ENCODE measurements at places on chromosomes 6 and 20.
A peak's percentile ranks its signal among the peaks of the same experiment; 100 is the strongest.

GRCh38 chr6:36280467-36280866, 10.6 kb downstream of the PNPLA1 start:
- DNase-seq = no peak

GRCh38 chr6:72267470-72267869, 354.4 kb upstream of the KCNQ5 start:
- DNase-seq = no peak

- no peak for DNase-seq
Observed at GRCh38 chr6:17478223-17478907, 85.0 kb downstream of the CAP2 start.

- DNase-seq = no peak
Observed at GRCh38 chr20:50130995-50131394, 18.0 kb upstream of the UBE2V1 start.

- DNase-seq = no peak
Observed at GRCh38 chr20:35886537-35886936, 67.8 kb downstream of the SCAND1 start.

- no peak for DNase-seq
Observed at GRCh38 chr20:44435630-44436335, 39.9 kb upstream of the TTPAL start.

GRCh38 chr20:47055699-47056369, 161.2 kb downstream of the EYA2 start:
- no peak for DNase-seq

- DNase-seq = no peak
Observed at GRCh38 chr6:105519954-105520353, 117.1 kb upstream of the PREP start.

DNA sequence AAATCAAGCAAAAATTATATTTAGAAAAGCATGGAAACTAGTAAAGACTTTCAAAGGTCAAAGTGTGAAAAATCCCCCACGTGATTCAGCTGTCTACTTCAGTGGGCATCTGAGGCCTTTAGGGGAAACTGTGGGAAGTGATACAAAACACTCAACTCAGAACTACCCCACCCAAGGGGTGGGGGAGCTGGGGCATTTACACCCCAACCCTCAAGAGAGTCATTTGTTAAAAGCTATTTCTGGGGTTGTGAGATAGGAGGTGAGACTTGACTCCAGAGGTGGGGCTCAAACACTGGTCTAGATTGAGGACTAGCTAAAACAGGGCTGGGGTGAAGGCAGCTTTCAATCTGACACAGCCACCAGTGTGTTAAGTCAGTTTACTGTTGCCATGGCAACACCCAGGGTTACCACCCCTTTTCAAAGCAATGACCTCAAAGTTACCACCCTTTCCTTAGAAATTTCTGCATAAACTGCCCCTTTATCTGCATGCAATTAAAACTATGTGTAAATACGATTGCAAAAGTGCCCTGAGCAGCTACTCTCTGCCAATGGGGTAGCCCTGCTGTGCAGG, 9.9 kb upstream of the GTSF1L start:
- DNase-seq = no peak

DNA sequence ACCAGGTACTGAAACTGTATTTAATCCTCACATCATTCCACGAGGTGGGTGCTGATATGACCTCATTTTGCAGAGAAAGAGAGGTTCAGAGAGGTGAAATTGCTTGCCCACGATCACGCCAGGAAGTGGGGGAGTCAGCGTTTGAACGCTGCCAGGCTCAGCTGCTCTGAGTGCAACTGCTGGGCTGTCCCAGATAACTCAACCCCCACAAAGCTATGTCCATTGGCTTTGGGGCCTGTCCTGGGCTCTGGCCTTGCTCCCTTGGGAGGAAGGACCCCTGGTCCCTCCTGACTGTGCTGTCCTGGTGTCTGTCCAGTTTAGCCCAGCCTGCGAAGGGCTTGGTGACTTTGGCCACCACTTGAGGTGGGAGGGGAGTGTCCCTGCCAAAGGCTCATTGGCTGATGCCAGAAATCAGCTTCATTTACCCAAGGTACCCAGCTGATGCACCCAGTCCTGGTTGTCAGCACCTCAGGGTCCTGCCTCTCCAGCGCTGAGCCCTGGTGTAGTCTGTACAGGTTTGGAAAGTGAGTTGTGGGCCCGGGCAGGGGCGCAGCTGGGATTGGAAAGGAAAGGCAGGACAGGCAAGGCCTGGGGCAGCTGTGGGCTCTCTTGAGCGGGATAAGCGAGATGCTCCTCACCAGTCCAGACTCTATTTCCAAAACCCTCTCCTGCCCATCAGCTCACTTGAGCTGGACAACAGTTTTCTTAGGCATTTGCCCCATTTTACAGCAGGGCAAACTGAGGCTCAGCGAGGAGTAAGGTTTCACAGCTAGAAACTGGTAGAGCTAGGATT, 38.5 kb downstream of the SUN5 start:
- no peak for DNase-seq

GRCh38 chr6:99530627-99531026, 15.4 kb upstream of the USP45 start:
- DNase-seq = no peak

DNA sequence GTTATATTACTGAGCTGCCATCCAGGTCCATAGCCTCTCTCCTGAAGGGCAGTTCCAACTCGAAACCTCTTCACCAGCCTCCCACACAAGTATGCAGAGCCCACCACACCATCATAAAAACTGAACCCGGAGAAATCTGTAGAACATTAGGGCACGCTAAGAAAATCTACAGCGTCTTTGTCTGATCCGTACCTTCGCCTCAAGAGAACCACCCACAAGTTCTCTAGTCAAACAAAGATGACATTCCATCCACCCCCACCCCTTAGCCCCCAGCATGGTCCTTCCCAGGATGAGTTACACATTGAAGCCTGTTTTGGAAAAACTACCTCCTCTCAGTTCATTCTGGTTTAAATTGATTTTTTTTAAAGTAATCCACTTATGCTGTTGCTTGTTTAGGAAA, 219.7 kb downstream of the ZMYND8 start:
- no peak for DNase-seq

DNA sequence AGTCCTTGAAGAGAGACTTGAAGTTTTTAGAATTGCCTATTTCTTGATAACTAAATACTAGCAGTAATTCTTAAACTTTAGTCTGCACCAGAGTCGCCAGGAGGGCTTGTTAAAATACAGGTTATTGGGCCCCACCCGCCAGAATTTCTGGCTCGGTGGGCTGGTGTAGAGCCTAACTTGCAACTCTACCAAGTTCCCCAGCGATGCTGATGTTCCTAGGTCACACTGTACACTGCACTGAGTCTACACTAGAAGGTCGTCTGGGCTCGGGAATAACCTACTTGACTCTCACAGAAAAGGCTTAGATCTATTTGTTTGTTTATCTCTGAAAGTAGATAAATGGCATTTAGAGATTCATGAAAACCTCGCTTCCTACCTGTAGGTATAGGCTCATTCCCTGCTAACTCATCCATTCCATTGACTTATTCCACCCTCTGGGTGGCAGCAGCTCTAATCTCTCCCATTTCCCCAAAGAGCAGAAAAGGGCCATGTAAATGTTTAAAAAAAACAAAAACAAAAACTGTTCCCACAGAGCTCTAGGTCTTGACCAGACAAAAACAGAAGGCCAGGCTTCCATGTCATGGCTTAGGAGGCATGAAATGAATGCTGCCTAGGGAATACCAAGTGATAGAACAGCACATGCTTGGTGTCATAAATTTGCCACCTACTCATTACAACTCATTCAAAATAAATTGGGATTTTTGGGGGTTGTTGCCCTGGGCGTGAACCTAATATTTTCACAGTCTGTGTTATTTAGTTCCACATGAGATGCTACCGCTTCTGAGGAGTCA, 292.1 kb downstream of the ADGB start:
- no peak for DNase-seq

DNA sequence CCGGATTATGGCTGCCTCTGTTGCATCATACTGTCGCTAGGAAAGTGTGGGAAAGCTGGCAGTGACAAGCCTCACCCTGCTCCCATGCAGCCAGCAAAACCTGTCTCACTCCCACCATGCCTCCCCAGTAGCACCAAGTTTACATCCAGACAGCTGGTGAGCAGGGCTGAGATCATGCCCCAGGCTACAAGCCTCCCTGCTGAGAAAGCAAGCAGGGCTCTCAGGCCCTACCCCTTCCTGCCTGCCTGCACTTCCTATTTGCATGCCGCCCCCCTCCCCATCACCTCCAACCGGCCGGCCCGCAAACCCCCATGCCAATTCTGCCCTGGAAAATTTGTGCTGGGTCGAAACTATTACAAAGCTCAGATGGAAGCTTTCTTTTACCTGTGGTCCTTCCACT, 408.2 kb upstream of the FKBP1C start:
- no peak for DNase-seq

DNA sequence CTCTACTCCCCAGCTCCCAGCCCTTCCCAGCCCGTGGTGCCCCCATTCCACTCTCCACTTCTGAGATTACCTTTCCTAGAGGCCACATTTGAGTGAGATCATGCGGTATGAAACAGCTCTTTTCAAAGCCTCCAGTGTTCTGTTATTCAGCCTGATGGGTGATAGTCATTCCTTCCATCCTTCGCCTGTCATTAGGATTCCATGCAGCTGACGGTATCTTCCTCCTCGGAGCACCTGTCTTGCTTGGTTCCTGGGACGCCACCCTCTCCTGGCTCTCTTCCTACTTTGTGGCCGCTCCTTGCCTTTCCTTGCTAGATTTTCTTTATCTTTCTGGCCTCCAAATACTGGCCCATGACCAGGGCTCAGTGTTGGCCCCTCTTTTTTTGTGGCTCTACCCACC, 137.0 kb downstream of the ARID1B start:
- DNase-seq = no peak

DNA sequence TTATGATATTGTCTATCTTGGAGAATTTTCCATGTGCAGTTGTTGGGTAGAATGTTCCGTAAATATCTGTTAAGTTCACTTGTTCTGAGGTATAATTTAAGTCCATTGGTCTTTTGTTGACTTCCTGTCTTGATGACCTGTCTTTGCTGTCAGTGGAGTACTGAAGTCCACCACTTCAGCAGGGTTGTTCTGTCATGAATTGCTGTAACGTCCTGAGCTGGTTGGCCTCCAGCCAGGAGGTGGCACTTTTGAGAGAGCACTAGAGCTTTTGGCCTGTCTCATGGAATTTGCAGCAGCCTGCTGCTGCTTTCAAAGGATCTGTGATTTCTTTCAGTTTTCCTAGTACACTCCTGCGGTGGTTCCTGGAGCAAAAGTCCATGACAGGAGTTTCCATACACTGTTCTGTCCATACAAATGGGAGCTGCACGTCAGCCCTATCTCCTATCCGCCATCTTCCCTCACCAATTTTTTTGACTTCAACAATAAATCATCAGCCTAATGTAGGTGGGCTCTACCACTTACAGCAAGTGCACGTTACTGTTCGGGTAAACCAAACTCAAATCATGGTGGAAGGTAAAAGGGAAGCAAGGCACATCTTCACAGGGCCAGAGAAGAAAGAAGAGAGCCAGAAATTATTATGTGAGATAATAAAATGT, 46.9 kb upstream of the TRERF1 start:
- no peak for DNase-seq

- DNase-seq = no peak
Observed at GRCh38 chr20:62133864-62134263, 9.3 kb downstream of the PSMA7 start.

DNA sequence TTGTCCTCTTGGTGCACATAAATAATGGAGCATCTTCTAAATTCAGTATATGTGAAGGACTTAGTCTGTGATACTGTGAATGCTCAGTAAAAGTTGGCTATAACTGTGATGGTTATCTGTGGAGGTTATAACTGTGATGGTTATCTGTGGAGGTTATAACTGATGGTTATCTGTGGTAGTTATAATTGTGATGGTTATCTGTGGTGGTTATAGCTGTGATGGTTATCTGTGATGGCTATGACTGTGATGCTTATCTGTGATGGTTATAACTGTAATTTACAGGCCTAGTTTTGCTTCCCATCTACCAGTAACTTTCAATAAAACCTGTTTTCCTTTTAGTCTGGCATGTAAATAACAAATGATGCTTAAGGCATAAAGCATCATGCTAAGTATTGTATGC, 16.5 kb downstream of the PTK7 start:
- no peak for DNase-seq

DNA sequence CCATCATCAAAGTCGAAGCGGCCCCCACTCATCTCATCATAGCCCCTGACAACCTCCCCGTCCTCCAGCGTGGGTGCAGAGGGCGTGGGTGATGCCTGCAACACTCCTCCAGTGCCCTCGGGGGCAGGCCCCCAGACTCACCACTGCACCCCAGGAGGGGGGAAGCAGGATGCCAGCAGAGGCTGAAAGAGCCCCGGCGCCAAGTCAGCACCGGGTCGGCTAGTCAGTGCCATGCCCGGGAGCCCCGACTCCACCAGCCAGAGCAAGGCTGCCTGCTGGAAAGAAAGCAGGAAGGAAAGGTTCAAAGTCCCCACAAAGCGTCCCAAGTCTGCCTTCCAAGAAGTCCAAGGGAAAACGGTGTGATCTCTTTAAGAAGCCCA, 324 bp downstream of the JPH2 start:
- no peak for DNase-seq

DNA sequence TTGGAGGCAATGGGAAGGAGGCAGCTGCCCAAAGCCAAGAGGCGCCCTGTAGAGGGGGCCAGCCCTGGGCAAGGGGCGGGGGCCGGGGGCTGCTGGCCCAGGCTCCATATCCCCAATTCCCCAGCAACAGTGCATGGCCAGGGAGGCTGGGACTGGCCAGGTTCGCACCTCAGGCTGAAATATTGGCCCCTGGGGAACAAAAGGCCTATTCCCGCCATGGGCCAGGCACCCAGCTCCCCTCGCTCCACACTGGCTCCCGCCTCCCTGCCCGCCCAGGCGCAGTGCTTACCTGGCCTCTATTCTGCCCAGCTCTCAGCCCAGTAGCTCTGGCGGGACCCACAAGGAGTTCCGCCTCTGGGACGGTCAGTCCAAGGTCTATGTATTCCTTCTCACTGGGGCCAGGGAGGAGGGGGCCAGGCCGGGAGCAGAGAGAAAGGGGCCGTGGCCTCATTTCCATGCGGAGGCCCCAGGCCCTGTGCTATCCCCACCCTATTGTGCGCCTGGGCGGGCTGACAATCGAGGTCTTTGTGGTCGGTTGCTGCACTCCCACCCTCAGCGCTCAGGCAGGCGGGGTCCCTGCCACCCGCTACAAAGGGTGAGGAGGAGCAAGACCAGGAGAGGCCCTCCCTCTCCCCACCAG, 42.3 kb downstream of the YTHDF1 start:
- DNase-seq = no peak

- peak; percentile 41 for DNase-seq
Observed at GRCh38 chr20:23235173-23236027, 115.2 kb upstream of the NXT1 start.

- DNase-seq = no peak
Observed at GRCh38 chr20:17541996-17542395, 10.8 kb upstream of the BFSP1 start.

GRCh38 chr6:64280569-64280968, 645.0 kb downstream of the PHF3 start:
- peak; percentile 39 for DNase-seq

DNA sequence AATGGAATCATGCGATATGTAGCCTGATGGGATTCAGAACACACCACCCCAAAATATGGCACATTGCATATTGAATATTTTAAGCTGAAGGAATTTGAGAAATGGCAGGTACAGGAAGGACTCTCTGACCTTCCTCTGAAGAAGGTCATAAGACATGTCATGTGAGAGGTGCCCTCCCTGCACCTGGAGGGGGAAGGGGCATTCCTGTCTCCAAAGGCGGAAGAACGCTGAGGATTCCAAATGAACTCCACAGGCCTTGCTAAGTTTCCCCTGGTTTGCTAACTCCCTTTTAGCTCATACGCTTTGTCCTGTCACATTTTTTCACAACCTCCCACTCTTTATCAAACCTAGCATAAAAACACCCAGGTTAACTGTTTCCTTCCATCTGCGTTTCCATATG, 347.8 kb downstream of the CDKAL1 start:
- DNase-seq = no peak

- no peak for DNase-seq
Observed at GRCh38 chr20:62917720-62918119, 8.6 kb downstream of the DIDO1 start.
